ENCODE measurements at places on chromosomes 3 and 15.

DNA sequence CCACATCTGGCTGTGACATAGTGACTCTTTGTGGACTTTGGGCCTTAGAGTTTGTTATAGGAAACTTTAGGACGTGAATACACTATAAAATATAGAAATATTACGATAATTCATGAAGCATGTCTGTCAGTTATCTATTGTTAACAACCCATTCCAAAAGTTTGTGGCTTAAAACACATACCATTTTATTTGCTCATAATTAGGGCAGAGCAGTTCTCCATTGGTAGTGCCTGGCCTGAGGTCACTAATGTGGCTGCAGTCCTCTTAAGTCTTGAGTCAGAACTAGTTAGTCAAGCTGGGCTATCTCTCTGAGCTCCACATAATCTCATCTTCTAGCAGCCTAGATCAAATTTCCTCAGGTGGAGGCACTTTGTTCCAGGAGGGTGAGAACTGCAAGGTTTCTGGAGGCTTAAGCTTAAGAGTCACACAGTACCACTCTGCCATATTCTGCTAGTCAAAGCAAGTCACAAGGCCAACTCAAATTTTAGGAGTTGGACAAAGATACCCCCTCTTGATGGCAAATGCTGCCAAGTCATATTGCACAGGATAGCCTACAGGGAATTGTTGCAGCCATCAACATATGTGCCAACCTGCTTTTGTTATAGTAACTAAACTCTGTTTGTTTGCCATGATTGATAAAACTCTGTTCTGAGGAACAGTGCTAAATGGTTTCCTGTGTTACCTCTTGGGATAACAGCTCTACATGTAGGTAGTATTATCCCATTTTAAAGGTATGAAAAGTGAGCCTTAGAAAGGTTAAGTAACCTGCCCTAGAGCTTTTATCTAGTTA, 8.7 kb downstream of the ATXN7 start:
- DNase-seq: no peak

- DNase-seq: no peak
Measured at GRCh38 chr15:40749151-40749630, 5.9 kb downstream of the RMDN3 start.

- DNase-seq: no peak
Measured at GRCh38 chr15:65885668-65886218, 16.5 kb downstream of the RAB11A start.

- DNase-seq: no peak
Measured at GRCh38 chr15:76861815-76862397, 43.2 kb downstream of the SCAPER start.

GRCh38 chr3:127970966-127971592, 56.0 kb downstream of the KBTBD12 start:
- peak; percentile 68 for DNase-seq

- no peak for DNase-seq
Measured at GRCh38 chr15:57743424-57743823, 36.9 kb downstream of the POLR2M start.

DNA sequence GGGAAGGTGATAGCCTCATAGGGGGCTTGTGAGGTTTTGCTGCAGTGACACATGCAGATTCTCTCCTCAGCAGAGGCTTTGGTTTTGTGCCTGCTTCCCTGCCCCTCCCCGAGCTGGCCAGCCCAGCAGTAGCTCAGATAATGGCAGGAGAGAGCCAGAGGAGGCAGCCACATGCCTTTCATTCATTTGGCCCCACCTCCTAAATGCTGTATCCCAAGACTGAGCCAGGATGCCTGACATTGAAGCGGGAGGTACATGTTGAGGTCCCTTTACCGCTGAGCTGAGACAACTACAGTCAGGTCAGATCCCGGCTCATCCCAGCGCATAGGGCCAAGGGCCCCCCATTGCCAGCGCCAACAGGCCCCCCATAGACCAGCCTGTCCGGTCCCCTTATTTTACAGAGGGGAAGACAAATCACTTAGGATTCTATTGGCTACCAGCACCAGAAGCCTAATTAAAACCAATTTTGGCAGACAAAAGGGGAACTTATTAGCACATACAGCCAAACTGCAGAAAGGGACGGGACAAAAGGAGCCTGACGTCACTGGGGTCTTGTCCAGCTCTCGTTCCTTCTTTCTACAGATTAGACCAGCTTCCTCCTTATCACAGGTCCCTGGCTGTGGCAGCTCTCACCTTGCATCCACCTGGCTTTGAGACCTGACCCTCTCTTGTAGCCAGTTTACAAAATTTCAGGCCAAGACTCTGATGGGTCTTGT, 12.1 kb upstream of the POLG start:
- no peak for DNase-seq

GRCh38 chr15:56982987-56983386, 64.5 kb downstream of the TCF12 start:
- DNase-seq: no peak

DNA sequence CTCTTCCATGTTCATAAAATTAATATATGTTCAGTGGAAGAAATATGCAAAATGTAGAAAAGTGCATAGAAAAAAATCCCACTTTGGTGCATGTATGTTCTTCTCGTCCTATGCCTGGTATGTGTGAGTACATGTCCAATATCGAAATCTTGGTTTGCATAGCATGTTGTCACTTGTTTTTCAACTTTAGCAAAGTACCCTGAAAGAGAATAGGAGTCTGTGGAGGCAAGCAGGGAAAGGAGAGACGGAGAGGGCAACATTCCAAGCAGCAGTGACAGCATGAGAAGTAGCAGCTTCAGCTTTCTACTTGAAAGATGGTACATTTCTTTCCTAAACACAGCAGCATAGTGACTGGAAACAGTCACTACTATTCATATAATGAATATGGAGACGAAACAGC, 56.8 kb upstream of the CACNA2D3 start:
- DNase-seq: no peak
